ENCODE measurements at places on chromosomes 11 and 22. TPM values are rescaled to one million over a fixed set of nuclear protein-coding genes. Genes with fewer than 3 reads are reported as not detected.

- no peak overlapping the region for H3K4me3 ChIP-seq
- peaks cover 3% of the 10 kb centered on the region for H3K27me3 ChIP-seq
- no peaks in the 10 kb centered on the region for H3K36me3 ChIP-seq
Measured at GRCh38 chr11:116686866-116687265, 85.9 kb downstream of the BUD13 start.

Gene WBP2NL
- total RNA-seq, result 3.0 TPM

DNA sequence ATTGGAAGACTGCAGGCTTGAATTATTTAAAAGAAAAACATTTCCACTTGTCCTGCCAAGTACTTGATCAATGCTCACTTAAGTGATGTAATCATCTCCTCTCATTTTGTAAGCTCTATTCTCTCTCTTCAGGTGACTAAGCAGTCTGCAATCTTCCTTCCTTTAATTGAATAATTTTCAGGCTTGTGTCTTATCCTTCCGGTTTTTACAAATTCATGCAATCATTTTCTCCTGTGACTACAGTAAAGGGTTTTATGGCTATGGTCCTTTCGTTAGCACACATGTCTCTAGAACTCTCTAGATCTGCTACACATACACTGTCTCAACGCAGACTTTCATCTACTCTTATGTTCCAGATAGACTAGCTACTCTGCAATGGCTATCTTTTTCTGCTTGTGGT, 12.6 kb upstream of the UPB1 start:
- H3K27ac ChIP-seq, result no peak overlapping the region
- no peaks in the 10 kb centered on the region for H3K4me1 ChIP-seq
- DNase-seq, result no peak
- no peaks in the 10 kb centered on the region for H3K27me3 ChIP-seq

DNA sequence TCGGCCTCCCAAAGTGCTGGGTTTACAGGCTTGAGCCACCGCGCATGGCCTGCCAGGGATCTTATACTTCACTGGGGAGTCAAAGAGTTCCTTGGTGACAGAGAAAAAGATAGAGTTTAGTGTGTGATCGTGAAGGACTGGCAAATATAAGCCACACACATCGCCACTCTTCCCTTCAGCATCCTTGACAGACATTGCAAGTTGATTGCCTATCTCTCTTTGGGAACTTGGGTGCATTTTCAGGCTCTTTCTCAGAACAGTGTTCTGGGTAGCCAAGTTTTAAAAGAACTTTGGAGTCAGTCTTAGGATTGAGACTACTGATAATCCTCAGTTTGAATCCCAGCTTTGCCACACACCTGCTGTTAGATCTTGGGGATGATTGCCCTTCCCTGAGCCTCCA, 19.8 kb downstream of the MIAT start:
- H3K27ac ChIP-seq, result no peak overlapping the region
- DNase-seq, result no peak
- H3K4me1 ChIP-seq, result peaks cover 54% of the 10 kb centered on the region
